Activated effector memory CD4-positive, alpha-beta T cell treated with Interleukin-2 at 50 U/mL for 16 hours (primary cell): ENCODE measurements at places on chromosomes 6 and 20.

DNA sequence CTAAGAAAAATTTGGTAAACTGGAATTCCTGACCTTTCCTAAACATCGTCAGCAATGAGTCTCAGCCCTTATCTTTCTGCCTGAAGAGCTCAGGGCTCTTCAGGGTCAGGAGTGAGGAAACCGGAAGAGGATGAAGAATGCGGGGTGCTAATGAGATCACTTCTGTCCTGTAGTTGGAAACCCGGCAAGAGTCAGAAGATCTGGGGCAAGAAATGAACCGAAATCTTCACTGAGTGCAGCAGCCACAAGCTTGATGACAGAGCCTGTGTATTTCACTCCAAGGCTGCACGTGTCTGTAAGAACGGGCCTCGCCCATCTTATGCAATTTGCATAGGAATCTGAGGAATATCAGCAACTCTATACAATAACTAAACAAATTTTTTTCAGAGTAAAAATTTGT, 60.4 kb upstream of the QKI start:
- DNase-seq: no peak

- no peak for DNase-seq
Observed at GRCh38 chr6:113809826-113810225, 47.3 kb upstream of the MARCKS start.

DNA sequence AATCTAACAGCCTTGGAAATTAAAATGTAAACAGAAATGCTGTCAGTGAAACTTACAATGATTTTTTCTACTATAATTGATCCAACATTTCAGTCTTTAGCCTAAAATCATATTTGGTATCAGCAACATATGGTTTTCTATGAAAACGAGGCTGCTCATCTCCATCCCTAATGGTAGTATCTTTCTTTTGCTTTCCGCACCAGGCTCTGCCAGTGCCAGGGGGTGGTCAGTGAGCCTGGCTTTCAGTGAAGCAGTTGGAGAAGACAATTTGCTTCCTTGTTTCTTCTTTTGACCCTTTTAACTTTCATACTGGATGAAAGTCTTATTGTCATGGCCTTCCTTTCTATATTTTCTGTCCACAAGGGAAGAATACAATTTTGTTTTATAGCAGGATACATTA, 258.4 kb downstream of the ARID1B start:
- DNase-seq: no peak

GRCh38 chr6:131852200-131852599, 44.4 kb downstream of the ENPP1 start:
- DNase-seq: no peak

DNA sequence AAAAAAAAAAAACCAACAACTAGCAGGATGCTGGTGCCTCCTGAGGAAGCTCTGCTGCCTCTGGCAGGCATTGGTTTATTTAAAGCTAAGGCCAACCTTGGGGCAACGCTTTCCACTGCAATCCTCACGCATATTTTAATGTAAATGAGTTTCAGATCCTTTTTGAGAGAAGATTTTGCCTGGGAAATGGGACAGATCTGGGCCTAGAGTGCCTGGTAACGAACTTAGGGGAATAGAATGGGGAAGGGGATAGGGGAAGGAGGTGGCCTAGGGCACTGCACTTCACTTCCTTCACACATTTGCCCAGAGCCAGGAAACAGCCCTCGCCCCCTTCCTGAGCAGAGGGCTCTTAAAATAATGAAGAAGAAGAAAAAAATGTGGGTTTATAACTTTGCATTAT, 132.7 kb upstream of the TMEM170B start:
- no peak for DNase-seq

GRCh38 chr6:43773050-43773979, 3.3 kb downstream of the VEGFA start:
- DNase-seq: peak; percentile 11

DNA sequence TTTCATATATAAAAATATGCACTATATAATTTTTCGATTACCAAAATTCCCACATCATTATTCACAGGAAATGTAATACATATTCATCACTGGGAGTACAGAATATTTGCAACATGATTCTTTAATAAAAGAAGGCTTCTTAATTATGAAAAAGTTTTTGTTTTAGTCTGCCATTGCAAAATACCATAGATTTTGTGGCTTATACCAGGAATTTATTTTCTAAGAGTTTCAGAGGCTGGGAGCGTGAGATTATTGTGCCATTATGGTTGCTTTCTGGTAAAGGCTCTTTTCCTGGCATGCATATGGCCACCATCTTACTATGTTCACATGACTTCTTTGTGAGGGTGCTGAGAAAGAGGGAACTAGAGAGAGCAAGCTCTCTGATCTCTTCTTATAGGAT, 306.9 kb upstream of the ADGRB3 start:
- DNase-seq: no peak

DNA sequence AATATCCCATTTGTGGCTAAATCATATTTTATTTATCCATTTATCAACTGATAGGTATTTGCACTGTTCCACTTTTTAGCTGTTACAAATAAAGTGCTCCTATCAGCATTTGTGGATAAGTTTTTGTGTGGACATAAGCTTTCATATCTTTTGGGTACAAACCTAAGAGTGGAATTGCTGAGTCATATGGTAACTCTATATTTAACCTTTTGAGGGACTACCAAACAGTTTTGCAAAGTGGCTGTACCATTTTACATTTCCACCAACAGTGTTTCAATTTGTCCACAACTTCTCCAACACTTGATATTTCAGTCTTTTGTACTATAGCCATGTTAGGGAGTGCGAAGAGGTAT, 23.6 kb upstream of the ECHDC1 start:
- DNase-seq: no peak

DNA sequence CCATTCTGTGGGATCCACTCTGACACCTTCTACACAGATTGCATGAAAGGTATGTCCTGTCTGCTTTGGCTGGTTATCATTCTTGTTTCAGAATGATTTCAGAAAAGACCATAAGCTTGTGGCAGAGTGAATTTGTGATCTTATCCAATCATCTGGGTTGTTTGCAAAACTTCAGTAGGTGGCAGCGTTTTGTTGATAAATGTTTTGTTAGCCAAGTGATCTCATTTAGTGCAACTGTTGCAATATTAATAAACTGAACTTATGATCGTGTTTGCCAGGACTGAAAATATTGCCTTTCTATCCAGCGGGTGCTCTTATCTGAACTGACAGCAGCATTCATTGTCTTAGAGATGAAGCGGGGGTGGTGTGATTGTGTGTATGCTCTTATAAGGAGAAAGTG, 613.2 kb upstream of the NOX3 start:
- no peak for DNase-seq

- DNase-seq: no peak
Observed at GRCh38 chr6:71488186-71488585, 199.6 kb downstream of the OGFRL1 start.

DNA sequence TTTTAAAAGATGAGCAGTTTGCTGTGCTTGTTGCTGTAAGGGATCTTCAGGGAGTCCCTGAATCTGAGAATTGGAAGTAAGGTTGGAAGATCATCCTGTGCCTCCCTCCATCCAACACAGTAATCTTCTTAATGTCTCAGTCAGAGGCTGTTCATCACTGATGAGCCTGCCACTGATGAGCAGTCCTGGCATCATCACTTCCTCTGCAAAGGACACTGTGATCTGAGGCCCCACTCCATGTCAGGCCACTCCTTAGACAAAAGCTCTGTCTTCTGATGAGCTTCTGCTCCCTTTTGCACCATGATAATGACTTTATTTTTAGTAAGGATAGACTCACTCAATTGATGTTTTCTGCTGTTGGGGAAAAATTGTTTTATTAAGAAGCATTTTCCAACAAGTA, 121.0 kb downstream of the UST start:
- DNase-seq: no peak

DNA sequence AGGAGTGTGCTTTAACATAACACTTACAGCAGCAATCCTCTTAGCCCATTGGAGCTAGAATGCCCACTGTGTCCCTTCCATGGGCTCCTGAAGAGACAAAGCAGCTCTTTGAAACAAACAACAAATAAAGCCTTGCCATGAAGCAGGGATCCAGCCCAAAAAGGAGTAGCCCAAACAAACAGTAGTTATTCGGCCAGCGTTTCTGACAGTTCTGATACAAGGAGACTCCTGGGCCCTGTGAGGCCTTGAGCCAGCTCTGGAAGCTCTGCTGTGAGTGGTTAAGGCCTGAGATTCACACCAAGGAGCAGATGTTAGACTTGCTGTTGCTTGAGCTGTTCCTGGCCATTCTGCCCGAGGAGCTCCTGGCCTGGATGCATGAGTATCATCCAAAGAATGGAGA, 16.9 kb upstream of the ZSCAN16 start:
- DNase-seq: no peak

GRCh38 chr20:47642624-47643023, 140.9 kb downstream of the NCOA3 start:
- no peak for DNase-seq

DNA sequence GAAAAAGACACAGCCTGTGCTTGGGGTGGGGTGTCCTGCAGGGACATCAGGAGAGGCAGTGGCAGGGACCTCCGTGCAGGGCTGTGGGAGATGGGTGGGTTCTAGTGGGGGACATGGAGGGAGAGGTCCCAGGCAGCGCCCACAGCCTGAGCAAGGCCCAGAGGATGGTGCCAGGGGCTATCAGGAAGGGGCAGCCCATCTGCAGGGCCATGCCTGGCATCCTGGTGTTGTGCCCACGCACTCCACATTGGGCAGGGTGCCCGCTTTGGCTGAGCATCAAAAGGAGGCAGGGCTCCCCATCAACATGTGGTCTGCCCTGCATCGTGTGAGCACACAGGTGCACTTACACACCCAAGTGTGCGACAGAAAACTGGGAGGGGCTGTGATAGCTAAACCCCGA, 184.3 kb upstream of the SNX9 start:
- no peak for DNase-seq

DNA sequence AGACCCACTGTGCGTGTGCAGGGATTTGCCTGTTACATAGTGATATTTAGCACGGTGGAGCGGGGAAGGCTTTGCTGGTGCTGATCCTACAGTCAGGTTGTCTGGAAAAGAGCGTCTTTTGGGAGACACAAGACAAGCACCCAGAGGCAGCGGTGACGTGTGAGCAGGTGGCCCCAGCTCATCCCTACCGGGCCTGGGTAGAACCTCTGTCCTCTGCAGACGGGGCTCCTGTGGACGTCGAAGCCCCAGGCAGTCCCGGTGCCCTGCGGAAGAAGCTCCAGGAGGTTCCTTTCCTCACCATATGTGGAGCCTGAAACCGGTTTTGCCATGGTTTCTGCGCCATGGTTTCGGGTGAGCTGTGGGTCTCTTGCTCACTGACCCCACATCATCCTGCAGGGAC, 68.9 kb upstream of the AFDN start:
- DNase-seq: no peak

GRCh38 chr6:32424589-32425300, 14.9 kb upstream of the HLA-DRA start:
- DNase-seq: no peak

DNA sequence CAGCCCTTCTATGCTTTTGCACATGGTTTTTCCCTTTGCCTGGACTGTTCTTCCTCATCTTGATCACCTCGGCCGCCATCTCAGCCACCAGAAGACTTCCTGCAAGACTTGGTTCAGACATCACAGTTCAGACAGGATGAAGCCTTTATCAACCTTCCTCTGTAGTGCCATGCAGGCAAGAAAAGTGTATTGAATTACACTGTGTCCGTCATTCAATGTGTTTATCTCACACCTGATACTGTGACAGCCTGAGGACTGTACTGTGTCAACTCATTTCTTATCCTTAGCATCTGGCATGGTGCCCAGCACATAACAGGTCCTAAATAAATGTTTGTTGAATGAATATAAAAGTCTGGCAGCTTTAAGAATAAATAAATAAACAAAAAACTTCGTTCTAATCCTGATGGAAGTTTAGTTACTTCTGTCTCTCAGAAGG, 133.3 kb upstream of the MAN1A1 start:
- no peak for DNase-seq

DNA sequence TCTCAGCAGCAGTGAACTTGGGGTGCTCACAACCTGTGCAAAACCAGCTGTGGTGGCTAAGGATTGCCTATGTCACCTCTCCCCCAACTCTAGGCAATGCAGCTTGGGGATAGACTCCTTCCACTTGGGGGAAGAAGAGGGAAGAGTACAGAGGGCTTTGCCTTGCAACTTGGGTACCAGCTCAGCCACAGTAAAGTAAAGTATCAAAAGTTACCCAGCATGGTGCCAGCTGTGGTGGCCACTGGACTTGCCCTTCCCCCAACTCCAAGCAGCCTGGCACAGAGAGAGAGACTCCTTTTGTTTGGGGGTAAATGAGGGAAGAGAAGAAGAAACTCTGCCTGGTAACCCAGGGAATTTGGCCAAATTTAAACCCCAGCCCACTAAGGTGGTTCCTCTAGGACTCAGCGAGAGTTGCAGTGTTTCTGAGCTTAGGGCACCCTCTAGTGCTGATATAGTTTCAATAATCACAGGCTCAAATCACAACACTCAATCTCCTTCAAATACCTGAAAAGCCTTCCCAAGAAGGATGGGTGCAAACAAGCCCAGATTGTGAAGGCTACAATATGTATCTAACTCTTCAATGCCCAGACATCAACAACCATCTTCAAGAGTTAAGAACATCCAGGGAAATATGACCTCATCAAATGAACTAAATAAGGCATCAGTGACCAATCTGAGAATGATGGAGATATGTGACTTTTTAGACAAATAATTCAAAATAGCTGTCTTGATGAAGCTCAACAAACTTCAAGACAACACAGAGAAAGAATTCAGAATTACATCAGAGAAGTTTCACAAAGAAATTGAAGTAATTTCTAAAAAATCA, 7.6 kb upstream of the DEFB129 start:
- DNase-seq: no peak

DNA sequence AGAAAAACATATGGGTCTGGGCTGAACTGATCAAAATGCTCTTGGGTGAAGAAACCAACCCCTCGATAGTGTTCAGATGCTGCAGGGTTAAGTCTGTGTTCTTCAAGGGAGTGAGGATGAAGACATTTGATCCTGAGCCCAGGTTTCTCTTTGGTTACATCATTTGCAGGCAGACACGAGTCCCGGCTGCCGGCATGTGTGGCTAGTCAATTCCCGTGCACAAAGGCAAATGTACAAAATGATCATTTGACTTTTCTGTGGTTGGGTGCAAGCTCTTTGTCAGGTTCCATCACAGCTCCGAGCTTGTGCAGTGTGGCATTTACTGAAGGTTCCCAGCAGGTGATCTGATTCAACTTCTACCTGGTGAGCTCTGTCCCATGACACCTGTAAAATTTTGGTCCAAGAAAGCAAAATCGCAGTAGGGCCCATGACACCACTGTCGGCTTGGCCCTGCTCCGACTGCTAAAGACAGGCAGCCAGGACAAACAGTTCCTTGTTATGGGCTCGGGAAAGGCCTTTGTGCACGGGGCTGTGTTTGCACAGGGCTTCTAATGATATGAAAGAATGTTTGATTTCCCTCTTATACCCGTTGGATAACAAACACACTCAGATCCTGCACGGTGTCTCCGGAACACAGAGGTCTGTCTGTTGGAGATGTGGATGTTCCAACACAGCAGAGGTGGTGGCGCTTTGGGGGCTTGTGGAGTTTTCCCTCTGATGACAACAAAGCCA, 46.9 kb downstream of the GJA10 start:
- no peak for DNase-seq
